T-helper 1 cell (primary cell): ENCODE measurements at places on chromosomes 2 and 18.

DNA sequence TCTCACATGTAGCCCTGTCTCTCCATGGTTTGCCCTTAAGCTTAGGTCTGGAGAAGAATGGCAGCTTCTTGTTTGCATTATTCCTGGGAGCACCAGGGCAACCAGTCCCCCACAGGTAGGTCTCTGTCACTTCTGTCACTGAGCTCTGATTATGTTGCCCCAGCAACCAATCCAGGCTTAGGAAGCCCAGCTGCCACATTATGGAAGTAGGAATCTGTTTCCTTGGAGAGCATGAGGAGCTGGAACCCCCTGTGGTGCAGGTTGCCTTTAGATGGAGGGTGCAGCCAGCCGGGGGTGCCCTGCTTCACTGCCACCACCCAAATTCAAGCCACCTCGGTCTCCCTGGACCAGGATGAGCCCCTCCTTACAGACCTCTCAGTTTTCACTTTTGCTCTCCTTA is 4.8 kb downstream of the RESP18 start:
- DNase-seq = no peak

DNA sequence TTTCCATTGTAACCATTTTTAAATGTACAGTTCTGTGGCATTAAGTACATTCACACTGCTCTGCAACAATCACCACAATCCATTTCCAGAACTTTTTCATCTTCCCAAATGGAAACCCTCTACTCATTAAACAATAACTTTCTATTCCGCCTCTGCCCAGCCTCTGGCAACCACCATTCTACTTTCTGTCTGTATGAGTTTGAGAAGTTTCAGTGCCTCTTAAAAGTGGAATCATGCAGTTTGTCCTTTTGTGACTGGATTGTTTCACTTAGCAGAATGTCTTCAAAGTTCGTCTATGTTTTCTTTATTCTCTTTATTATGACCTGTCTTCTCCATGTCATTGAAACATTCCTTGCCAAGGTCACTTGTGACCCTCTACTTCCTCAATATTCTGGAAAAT is 22.0 kb upstream of the PELI1 start:
- DNase-seq = no peak

- no peak for DNase-seq
Measured at GRCh38 chr2:128038411-128038810, 10.6 kb upstream of the SAP130 start.

DNA sequence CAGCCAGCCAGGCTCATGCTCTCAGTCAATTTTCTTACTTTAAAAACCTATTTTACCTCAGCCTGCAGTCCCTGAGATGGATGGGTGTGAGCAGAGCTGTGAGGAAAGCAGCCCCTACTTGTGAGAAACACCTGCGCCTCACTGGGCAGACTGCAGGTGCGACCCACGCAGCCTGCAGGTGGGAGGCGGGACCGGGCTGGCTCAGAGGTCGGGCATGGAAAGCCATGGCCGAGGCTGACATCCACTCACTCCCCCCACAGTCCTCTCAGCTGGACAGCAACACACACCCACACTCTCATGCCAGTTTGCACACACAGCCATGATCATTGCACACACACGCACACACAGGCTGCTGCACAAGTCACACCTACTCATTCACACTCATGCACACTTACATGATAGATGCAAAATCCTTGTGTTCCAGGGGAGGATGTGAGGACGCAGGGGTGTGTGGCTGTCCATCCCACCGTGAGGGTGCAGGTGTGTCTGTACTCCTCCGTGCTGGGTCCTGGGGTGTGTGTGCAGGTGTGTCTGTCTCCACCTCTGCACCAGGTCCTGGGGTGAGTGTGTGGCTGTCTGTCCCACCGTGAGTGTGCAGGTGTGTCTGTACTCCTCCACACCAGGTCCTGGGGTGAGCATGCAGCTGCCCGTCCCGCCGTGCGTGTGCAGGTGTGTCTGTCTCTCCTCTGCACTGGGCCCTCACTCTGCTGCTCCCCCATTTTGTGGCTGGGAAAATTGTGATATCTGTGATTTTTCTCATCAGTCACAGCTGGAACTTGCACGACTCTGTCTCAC is 166.5 kb downstream of the RTP5 start:
- no peak for DNase-seq

GRCh38 chr2:10255189-10256030 is 47.3 kb upstream of the HPCAL1 start:
- no peak for DNase-seq

DNA sequence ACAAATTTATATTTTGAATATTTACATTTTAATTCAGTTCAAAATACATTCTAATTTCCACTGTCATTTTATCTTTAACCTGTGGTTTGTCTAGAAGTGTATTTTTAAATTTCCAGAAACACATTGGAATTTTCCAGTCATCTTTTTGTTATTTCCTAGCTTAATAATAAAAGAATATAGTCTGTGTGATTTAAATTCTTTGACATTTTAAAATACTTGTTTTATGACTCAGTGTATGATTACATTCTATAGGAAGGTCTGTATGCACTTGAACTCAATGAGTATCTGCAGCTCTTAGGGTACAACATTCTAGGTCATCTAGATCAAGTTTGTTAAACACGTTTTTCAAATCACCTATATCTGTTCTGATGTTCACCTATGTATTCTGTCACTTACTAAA is 88.3 kb upstream of the MBOAT2 start:
- no peak for DNase-seq

DNA sequence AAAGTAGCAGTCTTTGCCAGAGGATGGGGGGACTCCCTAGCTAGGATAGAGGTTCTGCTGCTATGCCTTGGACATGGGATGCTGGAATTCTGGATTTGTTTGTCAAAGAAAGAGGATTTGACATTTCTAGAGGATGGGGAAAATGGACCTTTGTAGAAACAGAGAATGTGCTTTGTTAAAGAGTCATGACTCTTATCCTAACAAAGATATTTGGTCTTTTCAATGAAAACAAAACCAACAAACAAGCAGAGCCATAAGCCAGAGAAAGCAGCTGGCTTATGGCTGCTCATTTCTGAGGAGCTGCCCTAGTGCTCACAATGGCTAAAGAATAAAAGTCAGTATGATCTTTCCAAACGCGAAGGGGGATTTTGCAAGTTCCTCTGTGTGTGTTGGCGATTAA is 40.8 kb upstream of the MAPRE2 start:
- no peak for DNase-seq

GRCh38 chr2:217105733-217106649 is 246.1 kb upstream of the TNP1 start:
- DNase-seq = no peak

GRCh38 chr2:201866643-201867473 is 60.5 kb downstream of the CDK15 start:
- no peak for DNase-seq

GRCh38 chr2:75100011-75100800 is 99.1 kb downstream of the TACR1 start:
- no peak for DNase-seq

DNA sequence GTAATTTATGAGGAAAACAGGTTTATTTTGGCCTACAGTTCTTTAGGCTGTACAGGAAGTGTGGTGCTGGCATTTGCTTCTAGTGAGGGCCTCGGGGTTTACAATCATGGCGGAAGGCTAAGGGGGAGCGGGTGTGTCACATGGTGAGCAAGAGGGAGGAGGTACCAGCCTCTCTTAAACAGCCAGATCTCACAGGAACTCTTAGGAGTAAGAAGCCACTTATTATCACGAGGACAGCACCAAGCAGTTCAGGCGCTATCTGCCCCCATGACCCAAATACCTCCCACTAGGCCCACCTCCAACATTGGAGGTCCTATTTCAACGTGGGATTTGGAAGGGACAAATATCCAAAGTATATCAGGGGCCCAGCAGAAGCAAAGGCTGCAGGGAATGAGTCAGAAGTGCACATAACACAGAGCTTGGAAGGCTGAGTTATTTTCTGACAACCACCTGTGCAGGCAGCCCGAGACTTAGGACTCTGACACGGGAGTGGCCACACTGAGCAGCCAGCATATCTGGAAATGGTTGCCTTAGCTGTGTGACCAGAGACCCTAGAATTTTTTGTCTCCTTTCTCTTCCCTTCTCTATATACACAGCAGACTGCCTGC is 170.9 kb downstream of the PRPF40A start:
- DNase-seq = no peak

- DNase-seq = no peak
Measured at GRCh38 chr2:231393149-231394131, 2.1 kb upstream of the B3GNT7 start.

- DNase-seq = no peak
Measured at GRCh38 chr2:220811115-220811514, 761.0 kb downstream of the EPHA4 start.

GRCh38 chr18:70641156-70641775 is 352.4 kb downstream of the SOCS6 start:
- no peak for DNase-seq

DNA sequence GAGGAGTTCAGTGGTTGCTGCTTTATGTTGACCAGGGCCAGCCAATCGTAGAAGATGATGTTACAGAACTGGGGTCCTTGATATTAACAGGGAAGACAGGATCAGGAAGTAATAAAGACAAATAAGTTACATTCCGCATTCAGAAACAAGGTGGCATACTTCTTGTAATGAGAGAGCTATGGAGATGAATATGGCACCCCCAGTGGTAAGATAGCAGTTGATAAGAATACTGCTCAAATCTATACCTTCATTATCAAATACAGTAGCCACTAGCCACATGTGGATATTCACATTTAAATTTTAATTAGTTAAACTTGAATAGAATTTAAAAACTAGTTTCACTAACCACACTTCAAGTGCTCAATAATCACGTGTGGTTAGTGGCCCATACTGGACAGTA is 290.4 kb upstream of the RBMS1 start:
- DNase-seq = no peak
